ENCODE measurements at places on chromosomes 6 and 20. TPM values are rescaled to one million over a fixed set of nuclear protein-coding genes. Genes with fewer than 3 reads are reported as not detected.

Gene DDX43
- total RNA-seq, result 0.09 TPM

Gene BPIFB2
- total RNA-seq, result not detected

Gene SRSF12
- 0.51 TPM for total RNA-seq

Gene PPP1R3G
- 4.0 TPM for total RNA-seq

Gene SPATA25
- 1.6 TPM for total RNA-seq

Gene TSHZ2
- total RNA-seq, result 16.3 TPM

Gene PRRT1
- 0.85 TPM for total RNA-seq

Gene CYP39A1
- total RNA-seq, result 1.6 TPM

Gene SEMG1
- total RNA-seq, result not detected

Gene PTCHD4
- 2.5 TPM for total RNA-seq

Gene IPCEF1
- total RNA-seq, result not detected

Gene DUSP15
- 0.09 TPM for total RNA-seq

Gene TCF21
- total RNA-seq, result 1.5 TPM

Gene TM9SF4
- total RNA-seq, result 36.3 TPM

Gene NMBR
- total RNA-seq, result not detected

Gene BTN1A1
- total RNA-seq, result not detected

Gene POPDC3
- total RNA-seq, result 26.6 TPM

Gene EYA4
- not detected for total RNA-seq

Gene RAD21L1
- not detected for total RNA-seq

Gene NELFE
- total RNA-seq, result 83.6 TPM

Gene OLIG3
- not detected for total RNA-seq

Gene SCRT2
- total RNA-seq, result not detected

Gene UFL1
- 19.4 TPM for total RNA-seq

Gene EYA2
- total RNA-seq, result 0.94 TPM

Gene XKR7
- not detected for total RNA-seq

Data from pericardium fibroblast (primary cell).